ENCODE measurements at places on chromosomes 4 and X.

GRCh38 chrX:76850851-76851250, 423.3 kb downstream of the MAGEE1 start:
- DNase-seq = no peak

- no peak for DNase-seq
Observed at GRCh38 chrX:10495677-10496076, 124.7 kb downstream of the MID1 start.

- no peak for DNase-seq
Observed at GRCh38 chrX:15468036-15468435, 25.1 kb downstream of the PIR start.

- DNase-seq = no peak
Observed at GRCh38 chr4:68476191-68476590, 28.9 kb downstream of the TMPRSS11E start.

GRCh38 chrX:53257166-53257565, 24.2 kb downstream of the IQSEC2 start:
- no peak for DNase-seq

- DNase-seq = no peak
Observed at GRCh38 chrX:109390556-109390955, 91.3 kb downstream of the GUCY2F start.

DNA sequence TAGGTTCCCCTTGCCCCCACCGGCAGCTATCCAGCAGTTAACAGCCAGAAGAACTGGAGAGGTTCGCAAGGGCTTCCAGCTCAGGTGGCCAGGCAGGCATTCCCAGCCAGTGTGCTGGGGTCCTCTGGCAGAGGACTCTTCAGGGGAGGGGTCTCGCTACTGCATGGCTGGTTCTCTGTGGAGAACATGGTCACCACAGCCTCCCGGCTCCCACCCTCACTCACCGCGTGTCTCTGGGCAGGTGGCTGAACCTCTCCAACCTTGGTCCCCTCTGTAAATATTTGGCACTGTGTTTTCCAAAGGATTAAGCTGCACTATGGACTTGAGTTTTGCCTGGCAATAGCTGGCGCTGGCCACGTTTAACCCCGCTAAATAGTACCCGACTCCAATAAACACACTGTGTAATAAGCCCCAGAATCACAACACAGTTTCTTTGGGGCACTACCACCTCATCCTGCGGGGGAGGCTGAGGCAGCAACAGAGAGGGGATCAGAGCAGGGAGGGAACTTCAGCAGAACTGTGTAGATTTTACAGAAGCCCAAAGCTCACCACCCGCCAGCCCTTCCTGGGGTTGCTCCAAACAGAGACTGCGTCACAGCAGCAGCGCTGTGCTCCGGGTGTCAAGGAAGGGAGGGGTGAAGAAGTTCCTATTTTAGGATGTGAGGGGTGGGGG, 15.2 kb downstream of the BCOR start:
- DNase-seq = no peak

GRCh38 chrX:8484360-8484949, 19.8 kb downstream of the VCX3B start:
- no peak for DNase-seq

GRCh38 chrX:148811236-148811635, 310.8 kb downstream of the AFF2 start:
- DNase-seq = no peak

GRCh38 chrX:142001934-142002333, 98.2 kb downstream of the MAGEC1 start:
- DNase-seq = no peak

DNA sequence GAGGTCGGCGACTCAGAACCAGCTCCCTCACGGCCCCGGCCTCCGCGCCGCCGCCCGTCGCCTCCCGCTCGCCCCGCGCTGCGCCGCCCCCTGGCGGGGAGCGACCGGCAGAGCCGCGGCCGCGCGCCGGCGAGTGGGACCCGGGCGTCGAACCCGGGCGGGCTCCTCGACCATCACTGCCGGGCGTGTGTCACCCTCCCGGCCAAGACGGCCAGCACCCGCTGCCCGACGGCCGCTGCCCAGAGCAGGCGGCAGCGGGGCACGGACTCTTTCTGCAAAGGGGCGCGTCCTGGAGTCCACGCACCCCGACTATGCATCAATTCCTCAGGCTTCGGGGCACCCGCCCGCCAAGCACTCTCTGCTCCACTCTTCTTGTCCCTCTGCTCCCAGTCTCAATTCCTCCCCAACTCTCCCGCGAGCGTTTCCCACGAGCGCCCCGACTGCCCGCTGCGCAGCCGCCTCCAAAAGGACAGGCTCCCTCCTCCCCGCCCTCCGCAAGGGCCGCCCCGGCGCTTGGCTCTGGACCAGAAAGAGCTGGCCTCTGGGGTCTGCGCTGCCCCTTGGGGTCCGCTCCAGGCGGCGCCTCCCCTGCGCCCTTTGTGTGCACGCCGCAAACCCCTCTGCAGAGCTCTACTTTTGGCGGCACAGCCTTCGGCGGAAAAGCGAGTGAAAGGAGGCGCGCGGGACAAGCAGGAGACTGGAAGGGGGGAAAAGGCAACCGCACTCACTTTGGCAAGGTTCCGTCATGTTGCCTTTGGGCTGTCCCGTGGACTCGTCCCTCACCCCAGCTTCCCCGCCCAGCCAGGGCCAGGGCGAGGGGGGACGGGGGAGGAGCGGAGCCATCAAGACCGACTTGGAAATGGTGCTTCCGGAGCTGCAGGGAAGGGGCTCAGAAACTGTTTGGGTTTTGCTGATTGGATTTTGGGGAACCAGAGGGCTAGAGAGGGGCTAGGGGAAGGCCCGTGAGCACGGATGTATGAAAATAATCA, 1.0 kb downstream of the PDE5A start:
- peak; percentile 9 for DNase-seq

DNA sequence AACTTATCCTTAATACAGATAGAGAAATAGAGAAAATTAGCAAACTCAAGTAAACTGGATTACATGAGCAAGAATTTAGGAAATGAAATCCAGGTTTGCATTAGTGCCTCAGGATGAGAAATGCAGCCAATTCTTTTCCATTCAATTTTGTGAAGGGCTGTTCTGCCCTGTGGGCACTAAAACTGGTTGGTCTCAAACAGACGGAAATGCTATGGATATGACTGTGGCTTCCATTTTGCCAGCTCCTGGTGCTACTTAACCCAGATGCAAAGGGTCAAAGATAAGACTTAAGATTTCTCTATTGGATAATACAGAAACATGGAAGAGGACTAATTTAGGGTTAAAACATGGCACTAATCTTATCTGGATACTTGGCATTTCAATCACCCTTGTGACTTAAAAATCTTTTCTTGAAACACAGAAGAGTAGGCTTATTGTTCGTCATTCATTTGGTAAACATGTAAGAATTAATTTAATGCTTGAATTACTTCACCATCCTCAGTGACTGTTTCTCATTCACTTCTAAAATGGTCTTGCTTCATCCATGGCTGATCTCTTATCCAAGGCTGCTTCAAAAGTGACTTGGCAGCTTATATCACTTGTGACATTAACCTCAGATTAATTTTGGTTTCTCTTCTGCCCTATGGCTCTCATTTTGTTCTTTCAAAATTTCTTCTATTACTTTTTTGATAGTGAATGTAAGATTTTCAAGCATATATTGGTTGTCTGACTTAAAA, 1008.7 kb downstream of the GLUD2 start:
- no peak for DNase-seq

GRCh38 chrX:74292808-74293123, 11.2 kb upstream of the ZCCHC13 start:
- no peak for DNase-seq

GRCh38 chr4:41748571-41749475, at the start of gene PHOX2B:
PHOX2B (minus strand) TSS chr4:41748725; CDS start chr4:41748610, 115 bp downstream.
- no peak for DNase-seq

DNA sequence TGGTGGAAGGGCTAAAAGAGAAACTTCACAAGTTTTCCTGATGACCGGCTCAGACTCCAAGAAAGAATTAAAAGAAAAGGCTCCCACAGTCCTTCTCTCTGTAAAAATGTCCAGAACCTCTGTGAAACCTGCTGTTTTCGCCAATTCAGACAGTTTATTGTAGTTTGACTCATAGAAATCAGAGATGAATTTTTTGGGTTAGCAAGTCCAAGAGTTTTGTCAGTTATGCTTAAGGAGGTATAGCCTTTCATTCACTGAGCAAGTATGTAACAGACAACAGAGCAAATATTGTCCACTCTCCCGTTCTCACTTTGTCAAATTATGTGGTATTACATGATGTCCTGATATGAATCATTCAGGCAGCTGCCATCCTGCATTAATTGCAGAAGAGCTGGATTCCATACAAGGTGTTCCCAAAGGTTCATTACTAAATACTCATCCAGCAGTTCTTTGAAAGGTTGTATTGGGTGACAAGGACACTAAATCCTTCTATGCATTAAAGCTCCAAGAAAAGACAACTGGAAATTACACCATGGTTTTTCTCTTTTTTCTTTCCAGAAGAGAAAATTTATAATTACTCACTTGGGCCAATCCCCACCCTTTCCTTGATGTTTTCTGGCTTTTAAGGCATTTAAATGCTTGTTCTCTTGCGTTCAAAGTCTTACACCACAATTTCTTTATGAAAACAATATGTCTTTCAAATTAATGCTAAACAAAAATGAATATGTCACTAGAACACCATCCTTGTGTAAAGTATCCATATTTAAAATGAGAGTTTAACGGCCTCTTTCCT, 30.0 kb upstream of the PLAC1 start:
- DNase-seq = no peak

DNA sequence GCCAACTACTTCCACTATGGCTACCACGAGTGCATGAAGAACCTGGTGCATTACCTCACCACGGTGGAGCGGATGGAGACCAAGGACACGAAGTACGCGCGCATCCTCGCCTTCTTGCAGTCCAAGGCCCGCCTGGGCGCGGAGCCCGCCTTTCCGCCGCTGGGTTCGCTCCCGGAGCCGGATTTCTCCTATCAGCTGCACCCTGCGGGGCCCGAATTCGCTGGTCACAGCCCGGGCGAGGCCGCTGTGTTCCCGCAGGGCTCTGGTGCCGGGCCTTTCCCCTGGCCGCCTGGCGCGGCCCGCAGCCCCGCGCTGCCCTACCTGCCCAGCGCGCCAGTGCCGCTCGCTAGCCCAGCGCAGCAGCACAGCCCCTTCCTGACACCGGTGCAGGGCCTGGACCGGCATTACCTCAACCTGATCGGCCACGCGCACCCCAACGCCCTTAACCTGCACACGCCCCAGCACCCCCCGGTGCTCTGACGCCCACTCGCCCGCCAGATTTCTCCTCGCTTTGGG, 2.1 kb downstream of the HELT start:
- DNase-seq = no peak

GRCh38 chr4:174230148-174230547, 53.3 kb downstream of the FBXO8 start:
- DNase-seq = no peak

DNA sequence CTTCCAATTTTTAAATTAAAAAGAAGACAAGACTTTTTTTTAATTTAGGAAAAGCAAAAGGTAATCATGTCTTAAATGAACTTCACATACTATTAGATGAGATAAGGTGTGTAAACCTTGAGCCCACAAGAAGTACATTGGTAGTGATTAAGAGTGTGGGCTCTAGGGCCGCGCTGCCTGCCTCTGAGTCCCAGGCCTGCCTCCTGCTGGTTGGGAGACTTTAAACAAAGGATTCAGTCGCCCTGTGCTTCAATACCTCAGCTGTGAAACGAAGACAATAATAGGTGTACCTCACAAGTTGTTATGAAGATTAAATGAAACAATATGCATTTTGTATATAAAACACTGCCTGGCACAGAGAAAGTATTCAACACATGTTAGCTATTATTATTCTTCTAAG, 95.9 kb upstream of the MYOZ2 start:
- DNase-seq = no peak

DNA sequence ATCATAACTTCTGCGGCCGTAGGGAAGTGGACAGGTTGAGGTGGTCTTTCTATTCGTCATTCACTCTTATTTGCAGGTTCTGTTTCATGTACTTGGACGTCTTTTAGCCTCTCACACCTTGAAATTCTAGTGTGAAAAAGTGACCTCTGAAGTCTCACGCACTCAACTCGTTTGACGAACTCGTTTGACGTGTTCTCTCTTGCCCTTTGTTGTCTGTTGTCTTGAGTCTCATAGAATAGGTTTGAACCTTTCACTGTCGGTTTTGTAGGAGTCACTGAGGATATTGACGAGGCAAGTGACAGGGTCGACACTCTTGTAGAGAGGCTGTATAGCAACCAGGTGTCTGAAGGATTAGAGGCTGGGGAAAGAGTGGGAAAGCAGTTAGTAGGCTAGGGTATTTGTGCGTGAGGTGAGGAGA, 1.1 kb upstream of the PGRMC2 start:
- no peak for DNase-seq

- DNase-seq = no peak
Observed at GRCh38 chr4:140046016-140046415, 108.0 kb downstream of the MAML3 start.

- DNase-seq = no peak
Observed at GRCh38 chrX:43949669-43950068, 23.5 kb downstream of the NDP start.

DNA sequence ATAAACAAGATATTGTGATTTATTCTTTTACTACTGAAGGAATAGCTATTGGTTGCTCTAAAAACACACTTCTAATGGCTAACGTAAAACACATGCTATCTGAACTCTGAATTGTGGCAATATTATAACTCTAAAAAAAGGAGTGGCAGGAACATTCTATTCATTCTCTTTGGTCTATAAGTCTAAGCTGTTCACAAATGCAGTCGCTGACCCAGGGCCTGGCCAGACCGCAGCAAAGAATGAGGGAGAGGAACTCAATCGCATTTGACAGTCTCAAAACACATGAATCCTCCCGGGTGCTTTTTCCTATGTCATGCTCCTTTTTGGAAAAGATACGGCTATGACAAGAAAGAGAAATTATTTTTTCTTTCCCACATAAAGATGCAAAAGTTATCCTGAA, 651.6 kb upstream of the PITX2 start:
- no peak for DNase-seq

DNA sequence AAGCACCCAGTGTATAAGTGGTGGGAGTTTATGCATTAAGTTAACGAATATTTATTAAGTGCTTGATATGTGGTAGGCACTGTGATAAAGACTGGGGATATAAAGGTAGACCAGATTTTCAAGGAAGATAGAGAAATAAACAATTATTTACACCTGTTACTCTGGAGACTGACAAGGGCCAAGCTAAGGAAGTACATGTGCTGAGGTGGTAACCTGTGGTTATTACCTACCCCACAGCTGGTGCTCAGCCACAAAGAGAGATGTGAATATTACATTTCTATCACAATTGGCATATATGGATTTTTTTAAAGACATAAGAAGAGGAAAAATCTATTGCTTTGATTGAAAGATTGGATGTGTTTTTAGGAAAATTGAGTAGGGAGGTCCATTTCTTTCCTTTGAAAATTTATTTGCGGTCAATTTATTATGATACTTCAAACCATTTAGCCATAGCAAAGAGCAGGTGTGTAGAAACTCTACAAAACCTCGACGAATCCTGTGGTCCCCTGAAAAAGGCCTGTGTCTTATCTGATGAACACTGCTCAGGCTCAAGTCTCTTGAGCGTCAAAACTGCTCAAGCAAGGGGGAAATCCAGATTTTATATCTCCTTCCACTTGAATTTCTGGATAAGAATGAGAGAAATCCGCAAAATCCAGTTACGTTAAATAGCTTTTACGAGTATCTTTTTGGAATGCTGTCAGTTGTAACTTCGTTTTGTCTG, 217.7 kb upstream of the HAND2 start:
- DNase-seq = no peak

- no peak for DNase-seq
Observed at GRCh38 chrX:118418811-118419251, 72.9 kb downstream of the WDR44 start.

All from cortex of kidney (tissue), 1 donor.